ENCODE measurements at places on chromosomes 11 and 22.
A peak's percentile ranks its signal among the peaks of the same experiment; 100 is the strongest.

DNA sequence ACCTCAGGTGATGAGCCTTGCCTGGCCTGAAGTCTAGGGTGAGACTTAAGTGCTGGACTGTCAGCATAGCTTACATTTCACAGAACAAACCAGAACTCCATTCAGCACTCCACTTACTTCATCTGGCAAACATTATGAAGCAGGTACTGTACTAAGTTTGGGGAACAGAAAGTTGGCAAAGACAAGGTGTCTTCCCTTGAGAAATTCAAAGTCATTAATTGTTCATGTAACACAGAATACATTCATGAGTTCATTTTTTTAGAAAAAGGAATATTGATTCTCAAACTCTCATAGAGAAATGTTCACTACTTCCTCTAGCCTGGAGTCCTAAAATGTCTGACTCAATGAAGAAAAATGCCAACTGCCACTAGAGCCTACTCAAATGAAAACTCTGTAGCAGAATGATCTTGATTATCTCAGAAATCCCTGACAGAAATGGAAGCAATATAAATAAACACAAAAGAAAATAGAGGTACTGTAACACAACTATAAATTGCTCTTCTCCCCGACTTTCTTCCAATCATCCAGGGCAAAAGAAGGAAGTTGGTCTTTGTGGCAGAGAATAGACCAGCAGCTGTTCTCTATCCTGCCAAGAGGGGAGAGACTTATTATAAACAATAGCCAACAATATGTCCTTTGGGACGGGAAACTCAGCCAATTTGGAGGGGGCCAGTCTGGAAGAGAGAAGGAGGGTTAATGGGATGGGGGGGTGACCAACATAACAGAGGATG is 129.2 kb upstream of the MTMR2 start:
- DNase-seq: peak; percentile 84

DNA sequence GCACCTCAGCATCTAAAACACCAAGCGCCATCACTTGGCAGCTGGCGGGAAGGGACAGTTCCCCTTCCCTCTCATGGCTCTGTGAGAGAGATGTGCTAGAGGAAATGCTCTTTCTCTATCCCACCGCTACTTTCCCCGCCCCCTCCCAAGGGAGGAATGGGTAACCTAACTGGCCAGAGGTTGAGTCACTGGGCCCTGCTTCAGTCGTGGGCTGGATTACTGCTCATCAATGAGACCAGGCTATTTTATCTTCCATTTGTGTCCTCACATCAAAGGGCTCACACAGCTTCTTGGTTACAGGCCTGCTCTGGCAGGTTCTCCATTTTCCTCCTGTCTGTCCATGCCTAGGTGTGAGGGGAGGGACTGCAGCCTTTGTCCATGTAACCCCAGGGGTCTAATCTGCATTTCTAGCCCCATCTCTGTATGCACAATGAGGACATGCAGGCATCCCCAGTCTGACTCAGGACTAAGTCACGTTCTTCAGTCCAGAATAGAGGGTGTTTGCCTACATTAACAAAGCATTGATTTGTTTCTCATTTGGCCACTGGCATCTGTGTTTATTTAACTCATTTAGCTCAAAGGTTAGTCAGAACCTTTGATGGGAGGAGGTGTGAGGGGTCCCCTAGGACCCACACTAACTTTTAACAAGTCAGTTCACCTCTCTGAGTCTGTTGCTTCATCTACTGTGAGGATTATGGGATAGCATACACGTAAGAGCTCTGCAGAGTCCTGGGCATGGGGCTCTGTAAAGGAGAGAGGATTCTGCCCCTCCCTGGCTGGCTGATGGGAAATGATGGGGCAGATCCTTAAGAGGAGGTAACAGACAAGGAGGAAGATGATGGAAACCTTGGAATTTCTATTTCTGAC is 99.1 kb downstream of the XRRA1 start:
- DNase-seq: peak; percentile 77

DNA sequence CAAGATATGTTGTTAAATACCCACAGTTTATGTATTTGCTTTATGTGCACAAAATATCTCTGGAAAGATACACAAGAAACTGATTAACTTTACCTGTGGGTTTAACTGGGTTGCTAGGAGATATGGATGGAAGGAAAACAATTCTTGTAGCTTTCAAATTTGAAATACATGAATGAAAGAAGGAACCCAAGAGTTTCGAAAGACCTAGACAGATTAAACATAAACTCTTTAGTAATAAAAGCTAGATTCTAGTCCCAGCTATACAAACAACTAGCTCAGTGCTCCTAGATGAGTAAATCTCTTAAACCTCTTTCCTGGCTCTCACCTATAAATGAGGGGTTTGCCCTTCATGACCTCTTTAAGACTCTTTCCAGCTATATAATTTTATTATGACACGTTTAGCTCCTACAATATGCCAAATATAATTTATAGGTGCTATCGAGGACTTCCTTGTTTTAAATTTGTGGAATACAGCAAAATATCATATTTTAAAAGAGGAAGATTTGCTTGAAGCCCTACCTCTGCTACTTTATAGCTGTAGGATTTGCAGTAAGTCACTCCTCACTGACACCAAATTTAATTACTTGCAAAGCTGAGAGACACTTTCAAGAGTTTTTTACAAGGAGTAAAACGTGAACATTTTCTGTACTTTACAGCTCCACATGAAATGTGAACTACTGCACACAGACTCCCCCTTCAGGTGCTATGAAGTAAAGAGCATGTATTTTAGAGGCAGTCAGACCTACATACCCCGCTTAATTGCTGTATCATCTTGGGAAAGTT is 50.7 kb downstream of the RRAS2 start:
- peak; percentile 61 for DNase-seq

- no peak for DNase-seq
Measured at GRCh38 chr11:116931206-116931953, 94.0 kb upstream of the APOA1 start.

- no peak for DNase-seq
Measured at GRCh38 chr22:23192133-23192532, 11.8 kb downstream of the BCR start.

- no peak for DNase-seq
Measured at GRCh38 chr11:61594907-61595257, 14.0 kb upstream of the SYT7 start.

GRCh38 chr11:70212227-70212811 is 9.2 kb downstream of the FADD start:
- no peak for DNase-seq

DNA sequence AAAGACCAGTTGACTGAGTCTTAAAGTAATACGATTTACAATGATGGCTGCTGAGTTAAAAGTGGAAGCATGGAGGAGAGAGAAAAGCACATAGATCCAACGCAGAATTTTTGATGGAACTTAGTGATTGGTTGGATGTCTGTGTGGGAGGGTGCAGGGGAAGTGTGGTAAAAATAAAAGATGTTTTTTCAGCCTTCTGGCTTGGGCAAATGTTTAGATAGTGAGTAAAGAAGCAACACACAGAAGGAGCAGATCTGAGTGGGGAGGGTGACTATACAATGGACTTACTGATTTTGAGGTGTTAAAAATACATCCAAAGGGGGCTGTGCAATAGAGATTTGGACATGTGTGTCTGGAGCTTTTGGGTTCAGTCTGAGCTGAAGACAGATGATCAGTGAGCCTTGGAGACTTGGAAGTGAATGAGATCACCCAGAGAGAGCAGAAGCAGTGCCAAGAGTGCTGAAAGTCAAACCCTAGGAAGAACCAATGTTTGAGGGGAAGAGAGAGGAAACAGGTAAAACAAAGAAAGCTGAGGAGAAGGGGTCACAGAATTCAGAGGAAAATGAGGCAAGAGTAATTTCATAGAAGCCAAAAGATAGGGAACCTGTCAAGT is 8.6 kb downstream of the GRIA4 start:
- no peak for DNase-seq

DNA sequence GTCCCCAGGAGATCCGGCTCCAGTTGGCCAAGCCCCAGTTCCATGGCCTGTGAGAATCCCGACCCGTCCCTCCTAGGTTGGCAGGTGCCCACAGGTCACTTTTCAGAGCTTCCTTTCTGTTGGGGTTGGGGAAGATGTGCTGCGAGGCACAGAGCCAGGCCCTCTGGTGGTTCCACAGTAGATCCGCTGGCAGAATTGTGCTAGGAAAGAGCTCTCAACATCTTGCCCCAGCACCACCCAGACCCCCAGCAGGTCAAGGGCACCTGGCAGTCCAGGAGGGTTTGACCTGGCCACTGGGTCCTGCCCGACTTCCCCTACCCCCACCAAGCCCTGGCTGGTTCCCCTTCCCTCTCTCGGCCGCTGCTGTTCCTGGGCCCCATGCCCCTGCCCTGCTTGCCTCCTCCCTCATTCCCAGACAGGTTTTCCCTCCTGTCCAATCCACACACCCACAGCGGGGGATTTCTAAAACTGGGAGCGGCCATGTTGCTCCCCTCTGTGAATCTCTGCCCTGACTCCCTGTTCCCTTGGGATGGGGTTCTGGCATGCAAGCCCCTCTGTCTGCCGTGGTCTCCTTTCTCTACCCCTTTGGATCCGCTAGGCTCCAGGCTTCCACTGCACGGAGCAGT is 26.2 kb upstream of the GCAT start:
- DNase-seq: peak; percentile 29

- peak; percentile 54 for DNase-seq
Measured at GRCh38 chr22:23199159-23199558, 18.9 kb downstream of the BCR start.

DNA sequence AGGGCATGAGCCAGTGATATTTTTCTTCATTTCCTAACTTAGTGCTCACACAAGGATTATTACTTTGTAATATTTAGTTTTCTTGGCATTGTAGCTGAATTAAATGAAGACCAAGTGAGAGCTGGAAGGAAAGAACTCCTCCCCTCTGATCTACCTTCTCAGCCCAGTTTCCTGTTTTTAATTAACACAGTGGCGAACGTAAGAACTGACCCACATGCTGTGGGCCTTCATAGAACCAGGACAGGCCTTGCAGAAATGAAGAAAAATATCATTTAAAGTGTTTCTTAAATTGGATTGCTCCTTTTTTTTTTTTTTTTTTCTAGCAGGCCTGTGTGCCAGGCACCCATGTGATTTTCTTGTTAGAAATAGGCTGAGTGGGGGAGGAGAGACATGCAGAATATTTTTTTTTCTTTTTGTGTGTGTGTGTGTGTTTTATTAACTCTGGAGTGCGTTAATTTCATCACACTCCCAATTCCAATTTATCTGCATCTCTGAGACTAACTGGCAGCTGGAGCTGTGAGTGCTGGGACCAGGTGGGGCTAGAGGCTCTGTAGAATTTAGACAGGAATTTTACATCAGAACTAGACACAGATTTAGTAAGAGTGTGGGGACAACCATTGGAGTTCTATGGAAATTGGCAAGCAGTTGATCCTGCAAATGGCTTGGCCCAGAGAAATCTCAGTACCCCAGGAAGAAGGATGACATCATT is 320.5 kb downstream of the DDX10 start:
- DNase-seq: no peak

DNA sequence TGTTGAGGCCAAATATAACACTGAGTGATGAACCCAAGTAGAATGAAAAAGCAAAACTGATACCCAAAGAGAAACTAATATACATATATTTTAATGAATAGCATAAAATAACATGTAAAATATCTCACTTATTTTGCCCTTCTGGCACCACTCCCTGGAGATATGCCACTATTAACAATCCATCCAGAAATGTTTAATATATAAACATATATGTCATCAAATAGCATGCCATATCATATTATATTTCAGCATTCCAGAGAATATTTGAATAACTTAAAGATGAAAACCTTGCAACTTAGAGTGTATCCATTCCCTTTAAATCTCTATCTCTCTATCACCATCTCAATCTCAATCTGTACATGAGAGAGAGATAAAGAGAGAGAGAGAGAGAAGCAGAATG is 1073.3 kb upstream of the RAG2 start:
- DNase-seq: peak; percentile 5

DNA sequence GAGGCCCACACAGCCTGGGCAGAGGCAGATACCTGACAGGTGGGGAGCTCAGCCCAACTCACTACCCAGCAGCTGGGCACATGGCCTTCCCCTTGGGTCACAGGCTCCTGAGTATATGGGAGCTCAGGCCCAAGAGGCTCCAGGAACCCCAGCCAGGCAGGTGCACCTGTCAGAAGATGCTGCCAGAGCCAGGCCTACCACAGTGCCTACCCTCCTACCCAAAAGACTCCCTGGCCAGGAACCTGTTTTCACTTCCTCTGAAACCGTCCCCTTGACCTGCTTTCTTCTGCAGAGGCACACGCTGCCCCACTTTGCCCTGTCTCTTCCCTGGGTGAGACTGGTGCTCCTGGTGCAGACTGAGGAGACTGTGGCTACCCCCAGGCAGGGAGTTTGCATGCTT is 2.9 kb downstream of the CHID1 start:
- DNase-seq: no peak

DNA sequence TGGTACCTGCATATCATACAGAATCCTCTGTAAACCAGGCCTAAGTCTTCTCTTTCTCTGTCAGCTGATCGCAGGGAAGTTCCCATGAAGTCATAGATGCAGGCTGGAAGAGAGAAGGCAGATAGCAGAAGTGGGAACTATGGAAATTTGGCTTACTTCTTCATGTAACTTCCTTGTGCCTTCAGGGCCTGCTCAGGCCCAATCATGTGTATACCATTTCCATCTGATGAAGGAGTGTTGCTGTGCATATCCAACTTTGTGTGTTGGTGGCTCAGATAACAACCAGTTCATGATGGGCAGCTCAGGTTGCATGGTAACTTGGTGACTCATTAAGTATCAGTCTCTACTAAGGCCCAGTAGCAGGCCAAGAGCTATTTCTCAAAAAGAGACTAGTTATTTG is 53.1 kb upstream of the CEP295 start:
- no peak for DNase-seq

- peak; percentile 71 for DNase-seq
Measured at GRCh38 chr22:40922484-40923303, 28.5 kb upstream of the RBX1 start.

DNA sequence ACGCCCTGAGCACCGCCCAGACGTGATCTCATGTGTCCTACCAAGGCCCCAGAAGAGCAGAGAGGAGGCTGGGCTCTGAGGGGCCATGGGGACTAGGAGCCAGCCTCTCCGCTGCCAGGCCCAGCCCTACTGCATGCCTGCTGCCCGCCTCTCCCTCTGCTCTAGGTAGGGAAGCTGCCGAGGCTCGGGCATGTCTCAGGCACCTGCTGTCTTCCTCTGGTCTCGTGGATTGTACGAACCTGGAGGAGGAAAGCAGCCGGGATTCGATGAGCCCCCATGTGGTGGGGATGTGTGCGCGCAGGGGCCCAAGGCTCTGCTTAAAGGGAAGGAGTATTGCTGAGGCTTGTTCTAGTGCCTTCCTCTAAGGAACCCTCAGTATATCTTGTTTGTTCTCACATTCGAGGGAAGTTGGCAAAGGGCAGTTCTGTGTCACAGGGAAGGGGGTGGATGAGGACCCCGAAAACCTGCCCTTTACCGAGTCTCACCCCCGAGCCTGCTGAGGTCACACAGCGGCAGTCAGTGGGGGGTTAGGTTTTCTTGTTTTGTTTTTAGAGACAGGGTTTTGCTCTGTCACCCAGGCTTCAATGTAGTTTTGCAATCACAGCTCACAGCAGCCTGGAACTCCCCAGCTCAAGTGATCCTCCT is 21.2 kb downstream of the DAGLA start:
- peak; percentile 13 for DNase-seq

- DNase-seq: peak; percentile 75
Measured at GRCh38 chr22:35785181-35785923, 67.7 kb downstream of the APOL5 start.

- no peak for DNase-seq
Measured at GRCh38 chr11:45917286-45917622, 423 bp downstream of the PEX16 start.

Data from EH (cell line).